Fibroblast of skin of back (primary cell): ENCODE measurements at places on chromosomes 3 and 15.

- DNase-seq, result no peak
These were observed 17.5 kb upstream of the SKOR1 start for GRCh38 chr15:67807836-67808235.

DNA sequence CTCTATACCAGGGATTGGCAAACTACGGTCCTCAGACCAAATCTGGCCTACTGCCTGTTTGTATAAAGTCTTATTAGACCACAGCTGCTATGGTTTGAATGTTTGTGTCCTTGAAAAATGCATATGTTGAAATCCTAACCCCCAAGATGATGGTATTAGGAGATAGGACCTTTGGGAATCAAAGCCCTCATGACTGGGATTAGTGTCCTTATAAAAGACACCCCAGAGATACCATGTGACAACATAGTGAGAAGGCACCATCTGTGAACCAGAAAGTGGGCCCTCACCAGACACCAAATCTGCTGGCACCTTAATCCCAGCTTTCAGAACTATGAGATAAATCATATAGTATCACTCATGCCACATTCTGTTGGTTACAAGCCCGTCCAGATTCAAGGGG, 7.4 kb downstream of the HMCES start:
- DNase-seq, result no peak

- no peak for DNase-seq
These were observed 16.5 kb upstream of the GLCE start for GRCh38 chr15:69143756-69144436.

GRCh38 chr15:99085413-99086326, 19.2 kb upstream of the SYNM start:
- DNase-seq, result peak; percentile 78

DNA sequence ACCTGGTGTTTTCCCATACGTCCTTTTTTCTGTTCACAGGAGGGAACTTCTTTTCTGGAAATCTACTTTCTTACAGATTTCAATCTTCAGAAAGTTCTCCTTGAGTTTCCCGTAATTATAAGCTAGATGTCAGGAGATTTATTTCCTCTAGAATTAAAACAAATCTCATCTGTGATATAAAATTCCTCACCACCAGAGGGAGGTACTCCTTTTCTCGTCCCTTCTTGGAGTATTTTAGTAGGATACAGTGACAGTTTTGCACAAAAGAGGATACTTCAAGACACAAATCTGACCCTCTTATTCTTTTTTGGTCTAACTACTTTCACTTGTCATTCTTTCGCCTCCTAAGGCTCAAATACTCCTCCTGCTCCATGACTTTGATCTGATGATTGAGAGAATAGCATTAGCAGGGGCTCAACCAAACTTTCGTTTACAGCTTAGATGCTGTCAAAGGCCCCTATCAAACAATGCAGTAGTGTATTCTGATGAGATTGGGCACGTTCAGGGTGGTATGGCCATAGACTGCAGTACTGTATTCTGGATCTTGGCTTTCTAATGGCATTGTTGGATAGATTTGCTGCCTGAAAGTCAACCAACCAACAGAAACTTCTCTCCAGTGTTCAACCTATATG, 38.0 kb downstream of the TMEM41A start:
- DNase-seq, result peak; percentile 4

- DNase-seq, result no peak
These were observed 892.3 kb downstream of the CADM2 start for GRCh38 chr3:85851071-85851470.

DNA sequence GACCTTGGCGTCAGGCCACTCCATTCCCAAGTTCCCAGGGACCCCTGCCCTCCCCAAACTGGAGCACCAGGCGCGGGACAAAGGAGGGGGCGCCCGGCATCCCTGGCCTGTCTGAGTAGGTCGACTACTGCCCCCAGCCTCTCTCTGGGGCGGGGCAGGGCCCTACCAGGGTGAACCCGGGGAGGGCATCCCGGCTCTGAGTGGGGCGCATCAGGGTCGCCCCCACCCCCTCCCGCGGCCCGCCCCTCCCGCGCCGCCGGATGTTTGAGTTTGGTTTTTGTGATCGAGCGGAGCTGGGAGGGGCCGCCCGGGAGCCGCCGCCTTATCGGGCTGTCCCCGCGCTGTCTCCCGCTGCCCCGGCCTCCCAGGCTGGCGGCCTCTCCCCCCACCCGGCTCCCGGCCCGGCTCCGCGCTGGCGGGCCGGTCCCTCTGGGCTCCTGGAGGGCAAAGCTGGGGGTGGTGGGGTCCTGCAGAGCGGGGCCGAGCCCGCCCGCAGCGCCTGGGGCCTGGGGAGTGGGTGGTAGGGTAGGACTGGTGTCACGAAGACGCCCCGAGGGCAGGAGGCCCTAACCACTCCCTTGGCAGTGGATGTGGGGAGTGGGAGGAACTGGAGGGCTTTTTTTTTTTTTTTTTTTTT, 47.2 kb upstream of the SMAD6 start:
- no peak for DNase-seq
